ENCODE measurements at places on chromosomes 2 and 18.

- DNase-seq: no peak
Measured at GRCh38 chr2:37648331-37649011, 23.0 kb downstream of the CDC42EP3 start.

- DNase-seq: no peak
Measured at GRCh38 chr18:34114996-34115395, 109.7 kb downstream of the NOL4 start.

DNA sequence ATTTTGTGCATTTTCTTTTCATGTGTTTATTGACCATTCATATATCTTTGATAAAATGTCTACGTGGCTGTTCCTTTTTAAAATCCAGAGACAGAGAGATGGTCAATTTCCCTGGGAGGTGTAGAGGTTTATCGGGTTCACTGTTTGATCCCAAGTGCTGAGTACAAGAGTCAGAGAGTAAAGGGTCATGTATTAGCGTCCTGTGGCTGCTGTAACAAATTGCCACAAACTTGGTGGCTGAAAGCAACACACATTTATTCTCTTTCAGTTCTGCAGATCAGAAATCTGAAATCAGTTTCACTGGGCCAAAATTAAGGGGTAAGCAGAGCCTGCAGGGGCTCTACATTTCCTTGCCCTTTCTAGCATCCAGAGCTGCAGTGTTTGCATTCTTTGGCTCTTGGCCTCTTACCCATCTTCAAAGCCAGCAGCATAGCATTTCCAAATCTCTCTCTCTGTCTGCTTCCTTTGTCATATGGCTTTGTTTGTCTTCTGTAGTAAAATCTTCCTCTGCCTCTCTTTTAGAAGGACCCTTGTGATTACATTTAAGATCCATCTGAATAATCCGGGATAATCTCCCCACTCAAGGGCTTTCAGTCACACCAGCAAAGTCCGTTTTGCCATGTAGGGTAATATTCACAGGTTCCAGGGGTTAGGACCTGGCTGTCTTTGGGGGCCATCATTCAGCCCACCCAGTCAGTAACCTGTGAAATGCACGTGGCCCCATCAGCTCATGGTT, 49.9 kb downstream of the TMEM17 start:
- DNase-seq: no peak

DNA sequence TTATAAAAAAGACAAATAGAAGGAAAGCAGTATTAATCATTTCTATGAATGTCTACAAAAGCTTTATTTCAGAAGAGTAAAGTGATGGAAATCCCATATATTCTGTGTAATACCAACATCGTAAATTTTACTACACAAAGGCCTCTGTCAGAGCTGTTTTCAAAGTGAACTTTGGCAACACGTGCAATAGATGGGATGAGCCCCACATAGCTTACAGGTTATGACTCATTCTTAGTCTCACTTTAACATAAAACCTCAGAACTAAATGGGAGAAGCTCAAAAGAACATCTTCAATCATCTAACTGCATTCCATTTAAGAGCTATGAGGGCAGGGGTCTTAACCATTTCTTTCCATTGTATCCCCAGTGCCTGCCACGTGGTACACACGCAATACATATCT, 11.5 kb downstream of the VPS4B start:
- peak; percentile 17 for DNase-seq

DNA sequence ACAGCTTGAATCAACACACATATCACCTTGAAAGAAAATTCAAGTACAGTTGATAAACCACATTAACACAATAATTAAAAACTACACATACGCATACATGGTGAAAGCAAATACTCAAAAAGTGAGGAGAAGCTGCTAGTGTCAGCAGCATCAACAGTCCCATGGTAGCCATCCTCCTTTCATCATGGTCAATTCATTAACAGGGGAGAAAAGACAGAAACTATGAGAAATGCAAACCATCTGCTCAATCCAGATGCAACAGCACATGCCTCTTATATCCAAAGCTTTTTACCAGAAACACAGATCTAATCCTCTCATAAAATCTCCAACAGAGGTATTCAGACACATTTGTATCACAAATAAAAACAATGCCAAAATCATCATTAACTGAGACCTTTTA, 81.9 kb upstream of the CHRNA1 start:
- DNase-seq: no peak

DNA sequence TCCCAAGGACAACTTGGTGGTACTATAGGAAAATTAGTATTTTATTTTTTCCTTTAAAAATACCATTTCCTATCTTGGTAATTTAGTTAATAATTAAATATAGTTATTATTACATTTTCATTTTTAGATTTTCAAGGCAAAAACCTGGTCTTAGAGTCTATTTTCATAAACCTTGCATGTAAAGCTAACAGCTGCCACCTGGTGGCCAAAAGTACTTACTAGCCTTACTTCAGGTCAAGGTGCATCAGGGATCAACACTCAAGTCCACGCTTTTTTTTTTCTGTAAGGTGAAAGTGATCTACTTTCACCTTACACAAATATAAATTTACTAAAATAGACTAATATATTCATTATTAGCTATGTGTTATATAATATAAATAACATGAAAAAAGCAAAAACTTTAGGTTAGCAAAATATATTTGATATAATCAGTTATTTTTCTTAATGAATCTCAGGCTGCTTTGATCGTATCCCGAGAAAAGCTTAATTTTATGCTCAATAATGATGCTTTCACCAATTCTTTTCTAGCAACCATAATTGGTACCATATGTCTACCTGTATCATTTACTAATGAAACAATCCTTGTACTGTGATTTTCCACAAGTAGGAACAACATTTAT, 62.5 kb downstream of the RELCH start:
- peak; percentile 92 for DNase-seq

DNA sequence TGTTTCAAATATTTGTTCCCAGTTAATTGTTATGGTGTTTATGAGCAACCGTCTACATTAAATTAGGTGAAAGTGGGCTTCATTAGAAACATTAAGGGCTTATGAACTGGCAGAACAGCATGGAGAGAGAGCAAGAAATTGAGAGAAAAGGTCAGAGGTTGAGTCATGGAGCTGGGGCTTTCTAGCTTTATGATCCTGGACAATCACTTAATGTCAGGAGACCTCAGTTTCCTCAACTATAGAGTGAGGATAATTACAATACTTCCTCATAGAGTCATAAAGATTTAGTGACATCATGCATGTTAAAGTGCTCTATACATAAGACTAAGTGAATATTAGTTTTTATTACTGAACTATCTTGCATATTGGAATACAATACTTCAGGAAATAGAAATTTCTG, 83.9 kb downstream of the PLCL1 start:
- no peak for DNase-seq

DNA sequence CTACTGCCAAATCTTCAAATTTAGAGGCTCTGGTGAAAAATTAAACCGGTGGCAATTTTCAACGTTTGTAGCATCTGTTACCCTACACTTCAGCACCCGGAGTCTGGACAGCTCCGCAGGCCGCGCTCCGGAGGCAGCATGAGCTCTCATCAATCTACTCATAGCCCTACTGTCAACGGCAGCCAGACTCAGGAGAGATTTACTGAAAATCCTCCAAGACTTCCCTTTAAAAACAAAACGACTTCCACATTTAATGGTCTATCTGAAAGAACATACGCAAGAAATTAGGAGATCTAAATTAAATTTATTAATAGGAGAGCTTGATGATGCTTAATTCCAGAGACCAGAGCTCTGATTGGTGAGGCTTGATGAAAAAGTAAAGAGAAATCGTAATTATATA, 970 bp upstream of the ADCYAP1 start:
- DNase-seq: peak; percentile 54

GRCh38 chr18:22197668-22198067, 28.3 kb downstream of the GATA6 start:
- DNase-seq: no peak

DNA sequence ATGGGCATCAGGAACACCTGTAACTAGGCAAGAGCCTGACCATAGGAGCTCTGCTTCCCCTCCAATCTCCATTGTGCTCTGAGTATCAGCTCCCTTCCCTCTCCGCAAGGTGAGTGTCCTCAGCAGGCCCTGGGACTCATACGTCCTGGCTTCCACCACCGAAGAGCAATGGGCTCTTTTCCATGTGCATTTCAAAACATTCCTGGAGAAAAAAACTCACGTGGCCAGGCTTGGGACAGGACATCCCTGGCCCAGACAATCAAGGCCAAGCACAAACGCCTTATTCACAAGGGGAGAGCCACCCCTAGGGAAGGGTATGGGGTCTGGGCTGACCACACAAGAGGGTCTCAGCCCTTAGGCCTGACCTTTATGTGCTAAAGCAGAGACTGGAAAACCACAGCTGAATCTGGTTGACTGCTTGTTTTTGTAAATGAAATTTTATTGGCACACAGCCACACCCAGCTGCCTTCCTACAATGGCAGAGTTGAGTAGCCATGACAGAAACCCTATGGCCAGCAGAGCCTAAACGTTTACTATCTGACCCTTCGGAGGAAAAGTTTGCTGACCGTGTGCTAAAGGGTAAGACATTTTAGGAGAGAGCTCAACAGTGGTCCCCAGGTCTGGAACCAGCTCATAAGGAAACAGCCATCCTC, 175.7 kb upstream of the ARL4C start:
- no peak for DNase-seq

DNA sequence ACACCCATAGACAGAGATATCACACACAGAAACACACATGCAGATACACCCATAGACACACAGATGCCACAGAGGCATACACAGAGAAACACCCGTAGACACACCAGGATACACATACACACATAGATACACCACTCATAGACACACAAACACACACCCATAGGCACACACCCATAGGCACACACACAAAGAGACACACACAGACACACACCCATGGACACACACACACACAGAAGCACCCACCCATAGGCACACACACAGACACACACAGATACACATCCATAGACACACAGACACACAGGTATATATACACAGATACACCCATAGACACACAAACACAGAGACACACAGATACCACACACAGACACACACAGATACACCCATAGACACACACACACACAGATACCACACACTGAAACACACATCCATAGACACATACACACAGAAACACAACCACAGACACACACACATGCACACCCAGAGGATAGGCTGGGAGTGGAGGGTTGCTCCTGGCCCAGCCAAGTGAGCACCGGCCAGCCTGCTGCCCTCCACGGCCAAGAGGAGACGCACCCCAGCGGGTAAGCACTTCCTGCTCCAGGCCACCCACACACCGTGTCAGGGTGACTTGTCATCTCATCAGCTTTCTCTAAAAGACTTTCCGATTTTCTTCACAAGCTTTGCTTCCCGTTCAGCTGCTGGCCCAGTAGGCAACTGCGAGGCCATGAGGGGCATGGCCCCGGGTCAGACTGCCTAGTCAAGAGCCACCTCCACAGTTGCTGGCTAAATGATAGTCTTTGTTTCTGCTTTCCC, 14.1 kb upstream of the CNNM3 start:
- DNase-seq: no peak

DNA sequence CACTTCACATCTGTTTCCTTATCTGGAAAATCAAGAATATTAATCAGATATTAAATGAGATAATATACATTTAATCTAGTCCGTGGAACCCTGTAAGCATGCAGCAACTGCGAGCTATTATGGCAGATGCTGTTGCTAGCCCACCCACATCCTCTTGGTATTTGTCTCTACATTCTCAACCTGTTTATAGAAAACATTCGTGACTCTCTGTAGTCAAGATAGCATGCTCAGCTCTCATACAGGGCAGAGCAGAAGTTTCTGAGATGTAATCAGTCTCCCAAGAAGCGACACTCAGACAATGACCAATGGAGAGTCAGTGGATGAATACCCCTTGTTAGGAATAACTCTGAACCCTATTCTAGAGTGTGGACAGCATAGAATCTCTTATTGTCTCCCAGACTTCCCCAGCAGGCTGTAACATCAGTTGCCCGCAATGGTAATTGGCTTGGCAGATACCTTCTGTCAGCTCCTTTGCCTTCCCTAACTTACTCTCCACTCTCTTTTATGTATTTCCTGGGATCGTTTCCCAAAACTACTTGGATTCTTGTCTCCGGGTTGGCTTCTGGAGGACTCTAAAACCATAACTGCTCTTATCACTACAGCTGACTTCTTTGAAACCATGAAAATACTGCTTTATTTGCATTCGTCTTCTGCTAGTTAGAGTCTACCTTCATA, 400.7 kb upstream of the TNP1 start:
- DNase-seq: no peak

DNA sequence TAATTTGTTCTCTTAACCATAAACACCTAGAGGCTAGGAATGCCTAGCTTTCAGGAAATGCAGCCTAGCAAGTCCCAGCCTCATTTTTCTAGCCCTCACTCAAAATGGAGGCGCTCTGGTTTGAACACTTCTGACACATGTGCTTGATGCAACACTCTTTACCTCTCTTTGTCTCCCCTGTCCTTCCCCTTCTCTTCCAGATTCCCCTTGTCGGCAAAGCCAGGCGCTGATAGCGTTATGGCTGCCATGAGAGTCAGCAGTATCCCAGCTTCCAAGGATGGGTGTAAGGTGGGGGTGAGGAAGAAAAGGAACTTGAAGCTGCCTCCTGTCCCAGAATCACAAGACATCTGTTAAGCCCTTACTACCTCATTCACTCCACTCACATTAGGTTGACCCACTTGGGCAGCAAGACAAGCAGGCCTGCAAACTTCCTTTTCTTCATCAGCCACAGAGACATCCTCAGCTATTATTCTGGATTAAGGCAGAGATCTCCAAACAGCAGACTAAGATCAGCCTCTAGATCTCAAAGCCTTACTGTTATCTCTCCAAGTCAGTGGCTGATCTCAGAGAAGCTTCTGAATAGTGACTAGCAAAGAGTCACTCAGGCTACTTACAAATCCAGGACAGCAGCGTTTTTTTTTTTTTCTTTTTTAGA, 1.9 kb upstream of the ST3GAL5 start:
- DNase-seq: no peak

- DNase-seq: no peak
Measured at GRCh38 chr18:70019136-70019535, 71.5 kb upstream of the CD226 start.

- peak; percentile 21 for DNase-seq
Measured at GRCh38 chr2:47311764-47312490, 91.0 kb upstream of the MSH2 start.

- no peak for DNase-seq
Measured at GRCh38 chr2:589281-590130, 87.7 kb downstream of the TMEM18 start.

DNA sequence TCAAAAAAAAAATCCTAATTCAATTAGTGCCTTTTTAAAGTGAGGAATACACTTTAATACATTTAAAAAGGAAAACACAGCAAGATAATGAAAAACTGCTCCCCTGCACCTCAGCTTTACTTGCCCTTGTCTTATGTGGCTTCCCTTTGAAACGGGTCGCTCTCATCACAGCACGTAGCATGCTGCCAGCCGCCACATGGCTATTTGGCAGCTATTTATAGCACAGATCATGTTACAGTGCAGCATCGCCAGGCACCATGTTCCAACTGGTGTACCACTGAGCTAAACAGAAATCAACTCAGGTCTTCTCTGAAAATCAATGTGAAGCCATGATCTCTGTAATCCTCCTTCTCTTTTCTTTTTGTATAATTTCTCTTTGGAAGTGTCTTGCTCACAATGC, 65.1 kb downstream of the TMEM182 start:
- no peak for DNase-seq

DNA sequence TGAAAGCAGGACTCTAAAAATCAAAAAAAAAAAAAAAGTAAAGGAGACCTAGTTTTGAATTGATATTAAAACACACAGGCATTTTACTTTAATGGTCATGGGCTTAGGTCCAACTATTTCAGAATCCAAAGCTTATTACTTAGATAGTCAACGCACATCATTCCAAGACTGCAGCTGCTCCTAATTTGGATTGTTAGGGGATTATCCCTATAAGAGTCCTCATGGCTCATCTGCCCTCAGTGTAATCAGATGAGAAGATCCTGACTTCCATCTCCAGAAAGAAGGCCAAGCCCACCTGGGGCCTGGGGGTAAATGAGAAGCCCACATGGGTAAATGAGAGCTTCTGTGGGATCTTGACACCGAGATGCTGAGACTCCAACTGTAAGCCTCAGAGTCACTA, 424.2 kb downstream of the NRXN1 start:
- no peak for DNase-seq

Measured in erythroblast (primary cell).